NCI-H510A treated with DMSO at 0.1 percent for 48 hours (cell line): ENCODE measurements at places on chromosomes 11 and 22.

GRCh38 chr11:41394521-41395195 lies 64.8 kb downstream of the LRRC4C start:
- DNase-seq, result no peak

DNA sequence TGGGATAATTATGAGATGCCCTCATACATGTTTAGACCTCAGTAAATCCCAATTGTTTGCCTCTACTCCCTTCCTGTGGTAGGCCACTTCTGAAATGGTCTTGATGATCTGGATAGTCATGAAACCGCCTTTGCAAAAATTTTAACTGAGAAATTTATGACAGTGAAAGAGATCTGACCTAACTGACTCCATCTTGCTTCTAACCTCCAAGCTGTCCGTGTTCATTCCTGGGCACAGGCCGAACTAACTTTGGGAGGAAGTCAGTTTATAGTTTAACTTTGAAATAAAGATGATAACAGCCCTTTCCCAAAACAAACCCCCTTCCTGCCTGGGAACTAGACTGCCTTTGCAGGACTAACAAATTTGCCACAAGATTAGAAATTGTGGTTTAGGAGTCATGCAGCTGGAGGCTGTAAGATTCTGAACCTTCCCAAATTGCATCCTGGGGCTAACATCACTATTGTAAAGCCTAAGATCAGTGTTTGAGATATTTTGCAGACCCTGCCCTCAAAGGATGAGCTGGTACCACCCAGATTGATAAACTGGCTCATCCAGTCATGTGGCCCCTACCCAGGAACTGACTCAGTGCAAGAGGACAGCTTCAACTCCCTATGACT lies 19.9 kb upstream of the CTR9 start:
- no peak for DNase-seq

DNA sequence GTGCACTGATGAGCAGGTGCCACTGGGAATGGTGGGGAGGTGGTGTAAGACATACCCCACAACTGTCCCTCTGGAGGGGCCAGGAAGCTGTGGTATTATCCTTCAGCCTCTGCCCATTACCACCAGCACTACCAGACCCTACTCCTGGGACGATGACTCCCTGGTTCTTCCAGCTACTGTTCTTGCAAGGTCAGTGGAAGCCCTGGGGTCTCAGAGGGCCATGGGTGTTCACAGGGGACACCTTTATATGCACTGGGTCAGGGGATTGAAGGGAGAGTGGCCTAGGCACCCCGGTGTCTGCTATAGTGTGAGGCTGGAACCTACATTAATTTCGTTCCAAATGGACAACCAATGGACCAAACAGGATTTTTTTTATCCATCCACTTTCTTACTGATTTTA lies 102.1 kb downstream of the RPS6KA4 start:
- no peak for DNase-seq

- no peak for DNase-seq
These were observed 503.2 kb downstream of the OPCML start for GRCh38 chr11:133029107-133029506.
